ENCODE measurements at places on chromosomes 3 and 15.

GRCh38 chr15:42062284-42062806 lies 32.0 kb downstream of the PLA2G4D start:
- no peak for DNase-seq

GRCh38 chr3:173583496-173583895 lies 186.0 kb downstream of the NLGN1 start:
- no peak for DNase-seq

DNA sequence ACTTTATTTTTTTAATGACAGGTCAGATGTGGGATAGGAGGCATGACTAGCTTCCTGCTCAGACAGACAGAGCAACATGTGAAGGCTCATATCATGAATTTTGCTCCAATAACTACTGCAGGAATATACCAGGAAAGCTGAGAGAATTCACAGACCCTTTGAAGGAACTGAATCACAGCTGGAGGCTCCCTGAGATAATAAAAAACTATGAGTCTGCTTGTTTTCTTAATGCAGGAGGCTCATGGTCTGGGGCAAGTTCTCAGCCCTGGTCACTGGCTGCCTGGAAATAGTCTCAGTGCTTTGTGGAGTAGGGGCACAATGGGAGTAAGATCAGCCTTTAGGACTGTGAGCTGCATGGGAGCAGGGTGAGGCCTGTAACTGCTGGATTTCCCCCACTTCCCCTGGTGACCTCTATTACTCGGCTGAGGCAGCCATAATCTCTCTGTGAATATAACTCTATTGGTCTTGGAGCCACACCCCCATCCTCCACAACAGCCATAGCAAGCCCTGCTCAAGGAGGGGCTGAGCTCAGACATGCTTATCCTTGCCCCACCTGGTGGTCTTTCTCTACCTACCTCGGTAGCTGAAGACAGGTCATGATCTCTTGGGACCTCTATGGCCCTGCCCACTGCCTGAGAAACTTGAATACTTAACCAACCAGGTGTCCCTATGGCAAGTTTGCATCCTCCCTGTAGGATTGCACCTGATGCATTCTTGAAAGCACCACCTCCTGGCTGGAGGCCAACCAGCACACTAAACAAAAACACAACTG lies 281.6 kb upstream of the TMCO5A start:
- no peak for DNase-seq

- no peak for DNase-seq
These were observed 44.6 kb downstream of the HDGFL3 start for GRCh38 chr15:83163032-83163431.

- DNase-seq, result no peak
These were observed 40.3 kb upstream of the TSEN2 start for GRCh38 chr3:12443781-12444522.

- no peak for DNase-seq
These were observed 64.7 kb upstream of the NPHP3 start for GRCh38 chr3:132786890-132787289.

- no peak for DNase-seq
These were observed 721 bp downstream of the ADAMTS7 start for GRCh38 chr15:78810362-78811123.

DNA sequence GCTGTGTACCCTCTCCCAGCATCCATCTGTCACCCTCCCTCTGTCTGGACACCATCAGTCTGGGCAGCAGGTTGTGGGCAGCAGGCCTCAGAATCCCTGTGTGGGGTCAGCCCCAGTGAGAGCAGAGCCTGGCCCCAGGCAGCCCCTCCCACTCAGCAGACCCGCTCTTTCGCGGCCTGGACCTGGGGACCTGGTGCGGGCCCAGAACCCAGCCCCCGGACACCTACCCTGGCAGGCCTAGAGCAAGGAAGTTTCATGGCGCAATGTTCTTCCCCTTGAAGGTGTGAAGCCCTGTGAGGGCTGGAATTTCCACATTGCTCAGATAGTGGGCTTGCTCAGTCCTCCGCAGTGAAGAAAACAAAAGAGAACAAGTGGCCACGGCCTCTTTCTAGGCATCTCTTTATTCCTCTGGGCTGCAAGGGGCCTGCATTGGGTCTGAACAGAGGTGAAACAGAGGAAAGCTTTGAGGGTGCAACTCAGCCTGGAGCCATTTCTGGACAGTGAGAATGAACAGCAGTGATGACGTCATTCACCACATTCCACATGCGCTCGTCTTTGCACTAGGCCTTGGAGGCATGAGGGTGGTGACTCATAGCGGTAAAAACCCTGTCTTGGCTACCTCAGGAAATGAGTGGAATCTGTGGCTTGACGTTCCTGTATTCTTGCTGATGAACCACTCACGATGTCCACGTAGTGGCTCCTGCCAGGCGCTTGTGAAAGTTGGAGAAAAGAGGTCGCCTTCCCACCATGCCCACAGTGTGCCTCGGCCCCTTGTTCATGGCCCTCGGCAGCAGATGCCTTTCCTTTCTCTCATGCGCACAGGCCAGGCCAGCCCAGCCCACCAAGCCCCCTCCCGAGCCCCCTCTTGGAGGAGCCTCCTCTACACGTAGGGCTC lies 66.1 kb downstream of the SLC30A4 start:
- peak; percentile 44 for DNase-seq

DNA sequence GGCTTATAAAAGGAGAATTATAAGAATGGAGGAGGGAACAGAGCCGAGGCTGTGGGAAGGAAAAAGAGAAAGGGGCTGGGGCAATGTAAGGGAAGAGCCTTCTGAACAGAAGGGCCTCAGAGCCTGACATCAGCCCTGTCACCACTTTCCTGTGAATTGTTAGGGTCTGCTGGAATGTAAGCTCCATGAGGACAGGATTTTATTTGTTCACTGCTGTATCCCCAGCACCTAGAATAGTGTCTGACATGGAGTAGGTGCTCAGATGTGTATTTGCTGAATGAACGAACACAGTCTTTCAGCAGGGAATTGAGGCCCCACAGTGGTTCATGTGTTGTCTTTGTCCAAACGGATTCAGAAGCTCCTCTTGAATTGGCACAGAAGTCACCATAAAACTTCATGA lies 251.5 kb downstream of the OPA1 start:
- DNase-seq, result no peak

DNA sequence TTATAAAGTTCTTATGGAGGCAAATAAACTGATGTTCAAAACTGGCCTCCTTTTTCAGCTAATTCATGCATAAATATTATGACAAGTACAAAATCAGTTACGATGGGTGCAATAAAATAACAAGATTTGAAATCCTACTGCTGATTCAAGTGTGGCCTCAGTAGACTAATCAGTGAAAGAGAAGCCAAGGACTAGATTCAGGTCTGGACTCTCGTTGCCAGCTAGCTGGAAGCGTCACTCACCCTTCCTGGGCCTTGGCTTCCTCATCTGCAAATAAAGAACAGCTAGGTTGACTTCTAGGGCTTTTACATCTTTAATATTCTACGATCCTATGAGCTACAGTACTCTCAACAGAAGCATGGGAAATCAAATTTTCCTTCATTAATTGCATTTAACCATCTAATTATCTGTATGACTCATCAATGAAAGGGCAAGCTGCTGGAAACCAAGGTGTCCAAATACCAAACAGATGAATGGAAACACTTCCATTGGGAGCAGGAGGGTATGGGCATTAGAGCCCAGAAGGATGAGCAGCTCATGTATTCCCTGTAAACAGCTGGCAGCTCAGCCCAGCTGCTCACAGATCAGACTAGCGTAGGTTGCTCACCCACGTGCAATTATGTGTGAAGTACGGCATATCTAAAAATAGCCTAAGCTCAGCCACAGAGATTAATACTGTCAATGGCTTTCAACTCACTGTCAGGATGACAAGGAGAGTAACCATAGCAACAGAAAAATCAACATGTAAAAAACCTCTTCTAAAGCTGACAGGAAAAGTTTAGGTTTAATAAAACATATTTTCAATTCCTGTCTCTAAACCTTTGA lies 294.8 kb downstream of the PLCL2 start:
- DNase-seq, result no peak

- DNase-seq, result no peak
These were observed 57.3 kb upstream of the PLXNA1 start for GRCh38 chr3:126925411-126926171.

DNA sequence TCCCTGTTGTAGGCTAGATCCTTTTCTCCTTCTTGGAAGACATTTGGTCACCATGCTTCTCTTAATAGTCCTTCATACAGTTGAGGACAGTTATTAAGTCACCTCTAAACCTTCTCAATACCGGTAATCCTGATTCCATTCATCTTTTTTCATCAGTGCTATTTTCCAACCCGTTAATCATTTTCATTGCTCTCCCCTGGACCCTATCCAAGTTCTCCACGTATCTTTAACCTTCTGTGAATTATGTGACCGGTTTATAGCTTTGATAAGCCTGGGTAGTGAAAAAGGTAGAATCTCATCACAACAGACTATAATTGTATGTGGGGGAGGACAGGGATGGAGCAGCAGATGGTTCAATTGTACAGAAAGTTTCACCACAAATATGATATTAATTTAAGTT lies 168.5 kb downstream of the MECOM start:
- no peak for DNase-seq

- DNase-seq, result no peak
These were observed 479.4 kb upstream of the KCNMB2 start for GRCh38 chr3:178056868-178057267.

DNA sequence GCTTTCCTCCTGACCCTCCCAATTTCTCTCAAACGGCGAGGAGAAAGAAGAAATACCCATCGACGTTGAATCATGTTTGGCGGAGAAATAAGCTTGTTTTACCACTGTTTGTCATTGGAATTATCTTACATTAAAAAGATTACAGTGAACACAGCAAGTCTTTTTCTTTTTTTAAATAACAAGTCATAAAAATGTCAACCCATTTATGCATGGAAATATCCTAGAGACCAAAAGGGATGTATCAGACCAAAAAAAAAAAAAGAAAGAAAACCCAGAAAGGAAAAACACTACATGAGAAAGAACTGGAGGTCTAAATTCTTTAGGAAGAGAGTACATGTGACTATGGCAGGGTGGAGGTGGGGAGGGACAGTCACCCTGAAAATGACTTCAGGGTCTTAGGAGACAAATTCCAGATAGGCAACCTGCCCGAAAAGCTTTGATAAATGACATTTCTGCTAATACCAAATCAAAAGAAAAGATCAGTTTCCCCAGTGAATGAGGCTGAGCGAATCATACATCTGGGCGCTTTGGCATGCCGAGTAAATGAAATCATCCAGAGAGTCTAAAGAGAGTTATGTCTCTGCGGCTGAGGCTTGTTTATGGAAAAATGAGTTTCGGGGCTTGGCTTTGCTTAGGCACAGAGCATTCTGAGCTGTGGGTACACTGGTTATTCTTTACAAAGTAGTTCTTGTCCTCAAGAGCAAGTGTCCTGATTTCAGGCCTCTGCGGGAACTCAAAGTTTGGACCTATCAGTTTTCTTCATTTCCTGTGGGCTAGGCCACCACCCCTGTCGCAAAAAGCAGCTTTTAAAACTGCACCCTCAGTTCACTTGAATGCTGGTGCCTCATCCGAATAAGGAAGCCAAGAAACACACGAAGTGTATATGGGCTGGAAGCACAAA lies 110.1 kb upstream of the TGFBR2 start:
- DNase-seq, result no peak

- no peak for DNase-seq
These were observed 116.9 kb upstream of the ABHD17C start for GRCh38 chr15:80578206-80578595.

GRCh38 chr3:143727391-143727790 lies 120.9 kb downstream of the SLC9A9 start:
- no peak for DNase-seq

- DNase-seq, result no peak
These were observed 5.1 kb upstream of the FLNB start for GRCh38 chr3:58003093-58003492.

DNA sequence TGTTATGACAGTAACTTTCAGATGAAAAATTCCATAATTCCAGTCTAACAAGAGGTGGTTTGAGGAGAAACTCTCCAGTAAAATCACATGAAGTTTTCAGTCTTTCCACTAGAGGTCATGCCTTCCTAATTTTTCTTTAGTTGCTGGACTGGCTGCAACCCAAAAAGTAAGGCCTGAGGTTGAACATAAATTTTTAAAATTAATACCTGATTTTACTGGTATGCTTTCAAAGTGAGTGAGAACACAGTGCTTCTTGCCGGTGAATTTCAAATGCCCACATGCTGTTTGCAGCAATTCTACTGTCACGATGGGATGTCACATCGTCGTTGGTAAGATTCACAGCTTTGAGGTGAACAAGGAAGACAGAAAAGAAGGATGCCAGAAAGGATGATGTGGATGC lies 89.0 kb upstream of the FGF12 start:
- no peak for DNase-seq

DNA sequence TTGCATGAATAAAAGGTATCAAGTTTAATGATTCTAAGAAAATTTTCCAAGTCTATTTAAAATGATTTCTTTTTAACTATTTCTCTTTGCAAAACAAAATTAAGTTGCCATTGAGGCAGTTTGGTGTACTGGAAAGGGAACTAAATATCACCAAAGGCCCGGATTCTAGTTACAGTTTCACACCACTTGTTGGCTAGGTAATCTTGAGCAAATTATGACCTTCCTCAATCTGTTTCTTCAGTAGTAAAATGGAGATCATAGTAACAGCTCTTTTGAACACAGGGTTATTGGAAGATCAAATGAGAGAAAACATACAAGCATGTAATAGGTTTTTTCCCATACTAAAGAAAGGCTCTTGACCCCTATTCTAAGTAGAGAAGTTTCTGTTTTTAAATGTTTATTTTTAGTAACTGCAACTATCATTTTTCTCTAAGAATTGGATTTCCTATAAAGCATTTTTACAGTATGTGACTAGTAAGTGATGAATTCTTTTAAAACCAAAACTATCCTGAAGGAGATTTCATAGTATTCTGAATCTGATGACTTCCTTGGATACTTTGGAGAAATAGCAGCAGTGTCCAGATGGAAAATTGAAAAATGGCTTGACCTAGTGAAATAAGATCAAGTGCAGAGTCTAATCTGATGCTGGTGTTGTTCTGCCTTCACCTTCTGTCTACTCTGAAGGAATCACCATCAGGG lies 15.7 kb downstream of the SCAANT1 start:
- no peak for DNase-seq

GRCh38 chr15:97955529-97955928 lies 5.0 kb upstream of the ARRDC4 start:
- no peak for DNase-seq

DNA sequence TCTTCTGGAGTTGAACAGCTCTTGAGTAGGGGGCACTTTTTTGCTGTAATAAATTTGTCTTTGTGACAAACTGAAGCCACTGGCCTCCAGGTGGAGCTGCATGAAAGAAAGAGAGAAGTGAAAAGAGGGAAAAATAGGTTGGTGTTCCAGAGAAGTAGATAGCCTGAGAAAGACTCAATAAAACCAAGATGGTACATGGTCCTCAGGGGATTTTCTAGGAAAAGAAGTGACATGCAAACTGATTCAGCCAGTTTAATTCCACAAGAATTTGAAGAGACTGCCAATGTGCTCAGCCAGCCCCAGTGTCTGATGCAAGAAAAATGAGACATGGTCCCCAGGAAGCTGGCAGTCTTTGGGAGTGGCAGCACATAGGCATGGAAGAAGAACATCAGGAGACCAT lies 152.7 kb downstream of the CD47 start:
- DNase-seq, result no peak

Data from stimulated activated CD4-positive, alpha-beta T cell treated with anti-CD3 and anti-CD28 coated beads, Interleukin-1b, Interleukin-23, amount 100 ng/mL, for 1 hour (primary cell).